ENCODE measurements at places on chromosomes 6 and 20.
A peak's percentile ranks its signal among the peaks of the same experiment; 100 is the strongest.

DNA sequence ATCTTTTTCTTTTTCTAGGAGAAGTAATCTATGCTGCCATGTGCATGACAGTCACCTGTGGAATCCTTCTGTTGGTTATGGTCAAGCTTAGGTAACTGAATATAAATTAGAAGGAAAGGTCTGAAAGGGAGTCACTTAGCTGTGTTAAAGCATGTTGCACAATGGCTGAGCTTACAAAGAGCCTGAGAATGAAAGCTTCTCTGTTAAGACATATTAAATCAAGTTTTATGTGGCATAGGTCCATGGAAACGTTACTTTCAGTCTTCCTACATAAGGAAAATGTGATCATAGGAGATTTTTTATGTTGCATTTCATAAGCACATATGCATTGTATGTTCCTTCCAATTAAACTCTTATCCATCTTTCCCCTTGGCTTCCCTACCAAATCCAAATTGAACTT, 72.1 kb downstream of the GFRAL start:
- no peak for DNase-seq

DNA sequence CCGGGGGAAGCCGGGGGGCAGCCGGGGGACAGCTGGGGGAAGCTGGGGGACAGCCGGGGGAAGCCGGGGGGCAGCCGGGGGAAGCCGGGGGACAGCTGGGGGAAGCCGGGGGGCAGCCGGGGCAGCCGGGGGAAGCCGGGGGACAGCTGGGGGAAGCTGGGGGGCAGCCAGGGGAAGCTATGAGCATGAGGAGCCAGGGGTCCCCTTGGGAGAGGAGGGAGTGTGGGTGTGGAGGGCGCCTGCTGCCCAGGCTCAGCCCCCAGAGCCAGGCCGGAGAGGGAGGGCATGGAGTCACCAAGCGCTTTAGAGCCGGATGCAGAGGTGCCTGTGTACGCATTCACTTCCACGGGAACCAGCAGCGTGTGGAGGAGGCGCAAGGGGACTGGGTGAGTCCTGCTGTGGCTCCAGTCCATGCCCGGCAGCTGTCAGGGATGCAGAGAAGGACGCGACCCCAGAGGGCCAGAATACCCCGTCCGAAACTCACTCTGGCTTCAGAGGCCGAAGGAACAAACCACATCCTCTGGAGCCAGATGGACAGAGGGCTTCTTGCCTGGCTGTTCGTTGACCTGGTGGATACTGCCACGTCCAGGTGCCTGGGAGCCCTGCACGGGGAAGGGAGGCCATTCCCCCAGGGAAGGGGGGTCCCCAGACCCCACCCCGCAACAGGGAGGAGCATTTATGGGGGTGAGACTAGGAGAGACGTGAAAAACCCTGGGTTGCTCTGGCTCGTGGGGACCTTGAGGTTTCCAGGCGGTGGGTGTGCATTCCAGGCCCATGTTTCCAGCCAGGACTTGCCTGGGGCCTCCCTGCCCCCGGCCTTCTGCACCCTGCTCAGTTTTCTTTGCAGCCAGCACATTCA, 26.5 kb upstream of the DACT2 start:
- no peak for DNase-seq

- no peak for DNase-seq
These were observed 140.8 kb downstream of the BTBD9 start for GRCh38 chr6:38498805-38499445.

- DNase-seq, result no peak
These were observed 55.0 kb downstream of the KIF13A start for GRCh38 chr6:17932330-17932852.

DNA sequence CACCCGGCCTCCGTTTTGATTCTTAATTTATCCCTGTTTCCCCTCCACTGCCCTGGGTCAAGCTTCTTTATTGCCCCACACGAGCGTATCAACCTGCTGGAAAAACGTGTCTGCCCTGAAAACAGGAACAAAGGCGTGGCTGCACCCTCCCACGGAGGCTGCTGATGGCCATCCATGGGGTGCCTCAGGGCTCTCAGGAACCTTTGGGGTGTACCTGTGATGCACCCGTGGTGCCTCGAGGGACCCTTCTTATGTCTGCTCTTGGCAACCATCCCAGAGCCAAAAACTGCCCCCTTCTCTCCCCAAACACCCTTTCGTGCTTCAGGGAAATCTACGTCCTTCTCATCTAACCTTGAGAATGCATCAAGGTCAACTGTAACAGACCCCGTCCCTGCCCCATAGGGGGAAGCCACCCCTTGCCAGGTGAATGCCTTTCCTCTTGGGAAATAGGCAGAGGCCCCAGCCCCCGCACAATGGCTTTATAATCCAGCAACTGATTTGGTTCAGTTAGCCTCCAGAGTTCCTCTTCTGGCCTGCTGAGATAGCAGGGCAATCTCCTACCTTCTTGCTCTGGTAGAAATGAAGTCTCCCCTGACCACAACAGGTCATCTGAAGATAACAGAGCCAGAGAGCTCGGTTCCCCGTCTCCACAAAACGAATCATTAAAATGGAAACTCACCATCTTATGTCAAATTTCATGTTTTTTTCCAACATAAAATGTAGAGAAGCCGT, 29.4 kb downstream of the PSMG4 start:
- DNase-seq, result no peak

GRCh38 chr6:142925575-142926110, 19.3 kb downstream of the HIVEP2 start:
- no peak for DNase-seq

DNA sequence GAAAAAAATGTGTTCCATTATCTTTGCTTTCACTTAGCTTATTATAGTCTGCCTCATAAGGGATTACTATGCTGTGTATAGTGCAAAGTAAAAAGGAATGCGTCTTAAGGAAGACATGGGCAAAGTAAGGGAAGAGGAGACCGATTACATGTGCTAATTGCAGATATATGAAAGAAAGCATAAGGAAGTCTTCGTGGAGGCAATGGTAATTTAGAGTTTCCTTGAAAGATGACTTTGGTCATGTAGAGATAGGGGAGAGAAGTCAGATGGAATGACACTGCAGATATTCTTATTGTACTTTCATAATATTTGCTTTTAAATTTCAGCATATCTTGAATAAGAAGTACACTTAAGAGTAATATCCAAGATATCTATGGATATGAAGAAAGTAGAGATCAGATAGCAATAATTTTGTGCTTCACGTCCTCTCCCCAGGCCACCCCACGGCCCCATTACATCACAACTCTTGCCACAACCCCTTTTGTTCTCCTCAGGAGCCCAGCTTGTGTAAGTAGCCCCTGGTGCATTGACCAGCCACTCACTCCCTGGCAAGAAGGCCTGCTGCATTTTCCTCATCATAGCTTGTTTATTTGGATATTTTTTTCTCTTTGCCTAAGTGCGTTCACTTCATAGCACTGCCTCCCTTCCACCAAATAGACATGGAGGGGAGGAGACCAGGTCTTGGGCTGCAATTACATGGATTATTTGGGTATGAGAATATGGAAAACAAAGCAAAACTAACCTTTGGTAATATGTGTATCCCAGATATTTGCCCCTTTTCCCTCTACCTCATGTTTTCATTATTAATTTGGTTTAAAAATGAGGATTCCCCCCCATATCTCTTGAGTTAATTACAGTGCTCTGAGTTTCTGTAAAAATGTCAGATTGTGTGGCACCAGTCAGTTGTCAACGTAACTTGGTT, 30.7 kb upstream of the COL10A1 start:
- DNase-seq, result no peak

GRCh38 chr20:13996265-13996664, 949 bp downstream of the MACROD2 start:
- DNase-seq, result no peak

DNA sequence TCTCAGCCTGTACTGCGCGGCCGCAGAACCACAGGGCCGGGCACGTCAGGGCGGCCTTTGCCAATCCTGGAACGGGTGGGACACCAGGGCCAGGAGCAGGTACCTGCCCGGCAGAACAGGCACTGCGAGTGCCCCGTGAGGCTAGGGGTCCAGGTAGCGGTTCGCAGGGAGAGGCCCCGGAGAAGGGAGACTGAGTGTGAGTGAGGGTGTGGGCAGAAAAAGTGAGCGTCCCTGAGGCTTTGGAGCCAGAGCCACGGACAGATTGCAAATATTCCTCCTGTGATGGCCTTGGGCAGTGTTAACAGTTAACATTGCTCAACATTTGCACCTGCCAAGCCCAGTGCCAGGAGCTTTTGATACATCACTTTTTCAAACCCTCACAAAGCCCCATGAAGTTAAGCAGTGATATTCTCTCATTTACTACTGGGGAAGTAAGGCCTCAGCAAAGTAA, 491 bp downstream of the GNMT start:
- DNase-seq, result no peak

GRCh38 chr20:50222309-50223038, 31.8 kb downstream of the CEBPB start:
- DNase-seq, result no peak

- no peak for DNase-seq
These were observed 165.0 kb upstream of the JARID2 start for GRCh38 chr6:15080895-15081294.

- DNase-seq, result no peak
These were observed 56.1 kb upstream of the NKAIN2 start for GRCh38 chr6:123747515-123747914.

- peak; percentile 22 for DNase-seq
These were observed 40.5 kb upstream of the ZBTB24 start for GRCh38 chr6:109523478-109523877.

DNA sequence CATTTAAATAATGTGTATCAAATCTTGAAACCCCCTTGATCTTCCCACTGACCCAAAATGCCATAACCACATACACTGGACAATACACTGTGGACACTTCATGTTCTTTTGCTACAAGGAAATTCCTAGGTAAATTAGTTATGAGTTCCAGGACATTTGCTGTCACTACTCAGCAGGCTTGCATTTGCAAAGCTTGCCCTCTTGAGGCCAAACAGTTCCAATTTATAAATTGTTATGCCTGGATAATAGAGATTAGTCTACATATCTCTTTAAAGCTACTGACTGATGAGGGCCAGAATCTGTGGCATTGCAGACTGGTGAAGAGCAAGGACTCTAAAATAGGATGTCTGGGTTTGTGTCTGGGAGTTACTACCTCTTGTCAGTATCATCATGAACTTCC, 17.4 kb upstream of the RAB32 start:
- DNase-seq, result no peak

- no peak for DNase-seq
These were observed 37.5 kb downstream of the NOX3 start for GRCh38 chr6:155418017-155418761.

DNA sequence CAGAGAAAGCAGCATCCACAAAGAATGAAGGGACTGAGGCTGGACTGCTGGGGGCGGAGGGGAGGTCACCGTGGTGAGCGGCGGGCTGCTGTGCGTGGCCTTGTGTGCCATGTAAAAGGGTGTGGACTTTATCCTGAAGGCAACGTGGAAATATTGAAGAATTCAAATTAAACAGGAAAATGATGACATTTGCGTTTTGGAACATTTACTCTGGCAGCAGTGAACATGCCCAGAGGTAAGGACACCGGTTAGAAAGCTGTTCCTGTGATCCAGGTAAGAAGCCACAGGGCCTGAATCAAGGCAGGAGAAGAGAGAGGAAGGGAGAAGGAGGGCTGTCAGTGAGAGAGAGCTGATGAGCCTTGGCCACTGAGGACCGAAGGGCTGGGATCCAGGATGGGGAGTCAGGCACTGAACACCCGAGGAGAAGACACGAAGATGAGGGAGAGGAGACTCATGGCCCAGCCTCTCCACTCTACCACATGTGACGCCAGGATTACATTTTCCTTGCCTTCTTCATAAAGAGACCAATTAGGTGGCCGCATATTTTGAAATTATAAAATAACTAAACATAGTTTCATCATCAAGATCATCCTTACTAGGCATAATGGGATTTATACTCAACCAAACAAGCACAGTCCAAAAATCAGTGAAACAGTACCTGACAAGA, 58.4 kb downstream of the TRAM2 start:
- no peak for DNase-seq

DNA sequence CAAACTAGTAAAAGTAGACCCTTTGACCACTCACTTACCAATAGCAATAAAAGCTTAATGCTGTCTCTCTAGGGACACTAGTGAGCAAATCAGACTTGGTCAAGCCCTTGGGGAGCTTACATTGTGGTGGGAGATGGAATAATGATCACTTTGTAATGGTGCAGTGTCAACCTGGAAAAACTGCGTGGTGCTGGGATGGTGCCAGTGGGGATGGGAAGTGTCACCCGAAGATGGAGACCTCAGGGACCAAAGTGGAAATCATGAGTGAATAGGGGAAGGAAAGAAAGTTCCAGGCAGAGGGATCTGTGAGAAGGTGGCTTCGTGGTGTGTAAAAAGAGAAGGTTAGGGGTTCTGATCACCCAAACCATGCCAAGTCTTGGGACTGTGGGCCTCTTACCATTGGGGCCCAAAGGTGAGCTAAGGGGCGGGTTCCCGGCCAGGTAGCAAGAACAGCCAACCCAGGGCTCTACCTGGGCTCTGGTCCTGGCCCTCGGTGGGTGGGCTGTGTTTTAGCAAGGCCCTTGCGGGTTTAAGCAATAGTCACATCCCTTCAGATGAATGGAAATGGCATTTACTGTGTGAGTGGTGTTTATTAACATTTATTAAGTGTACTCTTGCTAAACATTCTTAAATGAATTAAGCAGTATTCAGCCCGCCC, 15.5 kb downstream of the DYNLRB1 start:
- DNase-seq, result no peak

DNA sequence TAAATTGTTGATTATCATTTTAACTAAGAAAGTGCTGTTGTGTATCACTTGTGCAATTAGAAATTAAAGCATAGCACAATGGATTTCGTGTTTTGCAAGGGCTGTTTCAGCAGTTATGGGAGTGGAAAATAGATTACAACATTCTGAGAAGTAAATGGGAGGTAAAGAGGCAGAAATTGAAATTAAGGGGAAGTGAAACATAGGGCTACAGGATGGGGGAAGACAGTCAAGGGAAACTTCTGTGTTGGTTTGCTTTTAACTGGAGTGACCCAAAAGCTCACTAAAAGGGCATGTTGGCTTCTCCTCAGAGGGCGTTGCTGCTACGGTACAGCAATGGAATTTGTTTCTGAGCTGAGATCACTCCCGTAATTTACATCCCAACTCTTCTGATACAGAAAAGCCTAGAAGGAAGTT, 147.5 kb downstream of the BCAS1 start:
- DNase-seq, result no peak

GRCh38 chr6:80217794-80218193, 111.3 kb downstream of the BCKDHB start:
- DNase-seq, result no peak

GRCh38 chr6:13278991-13279390, 49.3 kb downstream of the TBC1D7 start:
- no peak for DNase-seq

DNA sequence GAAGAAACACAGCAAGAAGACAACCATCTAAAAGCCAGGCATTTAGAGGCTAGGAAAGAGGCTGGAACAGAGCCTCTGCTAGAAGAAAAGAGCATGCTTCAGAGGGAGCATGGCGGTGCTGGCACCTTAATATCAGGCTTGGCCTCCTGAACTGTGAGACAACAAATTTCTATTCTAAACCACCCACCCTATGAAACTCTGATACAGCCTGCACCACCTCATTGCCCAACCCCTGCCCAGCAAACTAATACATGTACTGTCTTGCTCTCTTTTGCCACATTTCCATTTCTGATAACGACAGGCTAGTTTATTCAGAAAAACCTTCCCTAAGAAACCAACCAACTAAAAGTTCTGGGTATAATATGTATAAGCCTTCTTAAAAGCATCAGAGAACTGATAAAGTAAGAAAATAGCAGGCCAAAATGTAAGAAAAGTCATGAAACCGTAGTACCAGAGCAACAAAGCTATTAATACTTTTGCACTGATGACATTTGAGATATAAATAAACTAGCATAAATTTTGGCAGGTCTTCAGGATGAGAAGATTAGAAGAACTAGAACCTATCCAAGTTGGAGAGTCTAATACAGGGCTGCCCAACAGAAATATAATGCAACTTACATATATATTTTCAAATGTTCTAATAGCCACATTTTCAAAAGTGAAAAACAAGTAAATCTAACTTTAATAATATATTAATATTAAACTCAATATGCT, 184.7 kb upstream of the HSF2 start:
- DNase-seq, result no peak

Measured in HS-27A (cell line).